ENCODE measurements at places on chromosomes 2 and 18. TPM values are rescaled to one million over a fixed set of nuclear protein-coding genes. Genes with fewer than 3 reads are reported as not detected.

The ANKRD53 gene
- 1.3 TPM for total RNA-seq

The KIAA1328 gene
- total RNA-seq = 3.3 TPM

The CIB4 gene
- not detected for total RNA-seq

The ABCG5 gene
- not detected for total RNA-seq

The RAPGEF4 gene
- 1.3 TPM for total RNA-seq

The MAP3K19 gene
- not detected for total RNA-seq

The LIMS3 gene
- total RNA-seq = not detected

The LOXL3 gene
- 12.6 TPM for total RNA-seq

Measured in fibroblast of lung (primary cell).